K562 (cell line): ENCODE measurements at places on chromosomes 2 and 18.

DNA sequence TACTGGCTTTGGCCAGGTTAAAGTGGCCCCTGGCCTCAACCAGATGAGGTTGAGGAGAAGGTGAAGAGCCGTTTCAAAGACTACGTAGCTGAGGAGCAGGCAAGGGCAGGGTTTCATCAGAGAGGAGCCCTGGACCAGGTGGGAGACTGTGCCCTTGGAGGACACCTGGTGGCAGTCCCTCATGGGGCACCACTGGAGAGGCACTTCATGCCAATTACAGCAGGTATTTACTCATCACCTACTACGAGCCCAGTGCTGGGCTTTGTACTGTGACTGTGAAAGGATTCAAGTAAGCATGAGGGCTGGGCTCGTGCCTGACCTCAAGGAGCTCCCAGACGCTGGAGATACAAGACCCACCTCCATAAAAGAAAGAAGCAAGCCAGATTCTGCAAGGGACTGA lies 37.6 kb downstream of the SMAD7 start:
- DNase-seq, result no peak

DNA sequence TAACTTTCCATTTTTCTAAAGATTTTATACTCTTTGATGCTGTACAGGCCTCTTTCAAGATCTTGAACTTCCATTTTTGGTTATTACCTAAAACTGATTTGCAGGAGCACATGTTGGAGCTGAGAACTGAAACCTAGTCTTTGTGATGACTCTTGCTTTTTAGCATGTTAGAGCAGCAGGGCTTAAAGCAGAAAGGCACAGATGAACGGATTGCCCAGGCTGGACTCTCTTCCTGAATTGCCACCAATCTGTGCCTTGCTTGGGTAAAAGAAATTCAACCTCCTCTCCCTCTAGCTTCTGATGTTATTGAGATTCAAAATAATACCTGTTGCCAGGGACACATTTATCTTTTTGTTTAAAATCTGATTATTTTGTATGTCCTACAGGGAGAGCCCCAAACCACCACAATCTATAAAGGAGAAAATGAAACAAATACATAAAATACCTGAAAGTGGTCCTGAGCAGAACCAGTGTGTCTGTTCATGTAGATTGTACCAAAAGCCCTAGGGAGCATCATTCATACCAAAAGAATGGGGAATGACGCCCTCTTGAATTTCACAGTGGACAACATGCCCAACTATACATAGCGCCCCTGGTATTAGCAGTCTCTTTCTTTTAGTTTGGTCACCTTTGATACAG lies 277.0 kb upstream of the MAP2 start:
- no peak for DNase-seq

DNA sequence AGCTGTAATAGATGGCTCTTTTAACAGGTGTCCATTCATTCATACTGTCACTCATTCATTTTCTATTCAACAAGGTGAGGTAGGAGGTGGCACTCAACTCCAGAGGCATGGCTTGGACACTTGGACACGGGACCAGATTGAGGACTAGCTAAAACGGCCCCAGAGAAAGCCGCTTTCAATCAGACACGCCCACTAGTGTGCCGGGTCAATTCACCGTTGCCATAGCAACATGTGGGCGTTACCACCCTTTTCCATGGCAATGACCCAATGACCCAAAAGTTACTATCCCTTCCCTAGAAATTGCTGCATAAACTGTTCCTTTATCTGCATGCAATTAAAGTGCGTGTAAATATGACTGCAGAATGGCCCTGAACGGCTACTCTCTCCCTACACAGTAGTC lies 49.2 kb upstream of the LGALSL start:
- peak; percentile 49 for DNase-seq

- no peak for DNase-seq
These were observed 333.3 kb upstream of the ACVR2A start for GRCh38 chr2:147511491-147511948.

DNA sequence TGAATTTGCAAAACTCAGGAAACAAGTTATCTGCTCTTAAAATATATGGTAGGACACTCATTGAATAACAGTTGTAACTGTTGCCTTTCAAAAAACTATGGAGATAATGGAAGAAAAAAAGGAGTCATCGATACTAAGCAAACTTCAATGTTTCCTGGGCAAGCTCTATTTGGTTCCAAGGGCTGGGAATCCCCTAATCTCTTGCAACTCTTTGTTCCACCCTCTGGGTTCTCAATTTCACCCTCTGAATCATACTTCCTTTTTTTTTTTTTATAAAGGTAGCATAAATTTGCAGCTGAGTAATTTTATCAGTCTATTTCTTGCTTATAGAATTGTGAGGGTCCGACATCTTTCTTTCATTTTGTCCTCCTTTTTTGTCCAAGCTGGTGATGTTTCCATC lies 36.7 kb downstream of the SLC9A4 start:
- DNase-seq, result no peak

DNA sequence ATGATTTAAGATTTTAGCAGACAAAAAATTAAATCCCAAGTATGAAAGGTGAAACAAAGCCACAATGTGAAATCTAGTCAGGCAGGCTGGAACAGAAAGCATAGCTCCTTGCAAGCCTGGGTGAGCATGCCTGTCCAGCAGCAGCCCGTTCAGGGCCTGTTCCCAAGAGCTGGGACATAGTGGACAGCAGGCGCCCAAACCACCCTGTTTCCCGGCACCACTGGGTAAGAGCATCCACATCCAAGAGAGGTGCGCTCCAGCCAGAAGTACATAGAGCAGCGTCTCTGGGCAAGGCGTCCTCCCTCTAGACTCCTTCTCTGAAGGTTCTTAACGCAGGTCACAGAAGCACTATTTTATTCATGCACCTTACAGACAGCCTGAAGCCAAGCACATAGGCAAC lies 80.8 kb downstream of the DNER start:
- DNase-seq, result no peak

- DNase-seq, result no peak
These were observed 99.4 kb upstream of the MYCN start for GRCh38 chr2:15840969-15841368.

DNA sequence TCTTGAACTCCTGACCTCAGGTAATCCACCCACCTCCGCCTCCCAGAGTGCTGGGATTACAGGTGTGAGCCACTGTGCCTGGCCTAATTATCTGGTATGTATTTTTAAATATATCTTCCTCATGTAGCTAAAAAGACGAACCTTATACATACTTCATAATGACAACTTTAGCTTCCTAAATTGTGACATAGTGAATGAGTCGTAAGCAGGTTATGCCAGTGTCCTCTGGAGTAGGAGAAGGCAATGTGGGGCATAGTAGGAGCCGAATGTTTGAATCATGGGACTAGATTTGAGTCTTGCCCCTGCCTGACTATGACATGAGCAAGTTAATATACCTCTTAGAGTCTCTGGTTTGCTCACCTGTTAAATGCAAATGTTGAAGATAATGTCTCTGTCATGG lies 95.8 kb upstream of the FOSL2 start:
- DNase-seq, result no peak

GRCh38 chr18:36295880-36296301 lies 1.6 kb upstream of the FHOD3 start:
- DNase-seq, result no peak

DNA sequence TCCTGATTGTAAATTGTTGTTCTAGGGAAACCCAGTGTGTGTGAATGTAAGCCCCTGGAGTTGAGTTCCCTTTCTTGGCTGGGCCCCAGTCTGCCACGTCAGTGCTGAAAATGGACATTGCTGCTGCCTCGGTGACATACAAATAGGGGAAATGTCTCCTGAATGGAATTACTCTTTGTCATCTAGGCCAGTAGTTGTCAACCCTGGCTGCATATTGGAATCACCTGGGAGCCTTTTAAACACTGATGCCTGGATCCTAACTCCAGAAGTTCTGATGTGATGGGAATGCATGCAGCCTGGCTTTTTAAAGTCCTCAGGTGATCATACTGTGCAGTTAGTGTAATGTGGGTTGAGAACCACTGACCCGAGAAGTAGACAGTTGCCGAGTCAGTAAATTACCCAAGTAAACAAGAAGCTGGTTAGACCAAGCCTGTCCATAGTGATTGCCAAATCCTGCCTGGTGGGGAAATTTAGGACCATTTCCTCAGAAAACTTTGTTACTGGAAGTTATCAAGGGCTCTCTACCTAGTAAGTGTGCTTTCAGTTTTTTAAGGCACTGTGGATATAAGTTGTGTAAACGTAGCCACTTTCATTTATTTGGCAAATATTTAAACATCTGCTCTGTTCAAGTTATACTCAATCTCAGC lies 27.6 kb upstream of the IL1R1 start:
- no peak for DNase-seq

- DNase-seq, result no peak
These were observed 91.7 kb downstream of the GCA start for GRCh38 chr2:162435676-162436075.

DNA sequence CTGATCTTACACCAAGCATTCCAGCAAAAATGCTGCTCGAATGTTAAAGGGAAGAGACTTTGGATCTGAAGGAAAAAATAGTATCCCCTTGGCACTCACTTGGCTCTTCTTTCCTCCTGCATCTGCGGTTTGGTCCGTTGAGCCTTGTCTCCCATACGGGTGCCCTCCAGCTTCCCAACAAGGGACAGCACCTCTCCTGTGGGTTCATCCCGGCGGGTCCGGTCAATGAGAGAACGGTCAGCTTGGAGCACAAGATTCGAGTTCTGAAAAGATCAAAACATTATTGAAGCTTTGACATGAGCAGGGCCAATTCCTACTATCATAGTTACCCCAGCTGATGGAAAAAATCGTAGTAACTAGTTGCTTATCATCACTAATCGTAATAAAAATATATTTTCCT lies 740 bp downstream of the SNRNP200 start:
- DNase-seq, result no peak

- DNase-seq, result no peak
These were observed 21.8 kb upstream of the GLS start for GRCh38 chr2:190858817-190859216.

DNA sequence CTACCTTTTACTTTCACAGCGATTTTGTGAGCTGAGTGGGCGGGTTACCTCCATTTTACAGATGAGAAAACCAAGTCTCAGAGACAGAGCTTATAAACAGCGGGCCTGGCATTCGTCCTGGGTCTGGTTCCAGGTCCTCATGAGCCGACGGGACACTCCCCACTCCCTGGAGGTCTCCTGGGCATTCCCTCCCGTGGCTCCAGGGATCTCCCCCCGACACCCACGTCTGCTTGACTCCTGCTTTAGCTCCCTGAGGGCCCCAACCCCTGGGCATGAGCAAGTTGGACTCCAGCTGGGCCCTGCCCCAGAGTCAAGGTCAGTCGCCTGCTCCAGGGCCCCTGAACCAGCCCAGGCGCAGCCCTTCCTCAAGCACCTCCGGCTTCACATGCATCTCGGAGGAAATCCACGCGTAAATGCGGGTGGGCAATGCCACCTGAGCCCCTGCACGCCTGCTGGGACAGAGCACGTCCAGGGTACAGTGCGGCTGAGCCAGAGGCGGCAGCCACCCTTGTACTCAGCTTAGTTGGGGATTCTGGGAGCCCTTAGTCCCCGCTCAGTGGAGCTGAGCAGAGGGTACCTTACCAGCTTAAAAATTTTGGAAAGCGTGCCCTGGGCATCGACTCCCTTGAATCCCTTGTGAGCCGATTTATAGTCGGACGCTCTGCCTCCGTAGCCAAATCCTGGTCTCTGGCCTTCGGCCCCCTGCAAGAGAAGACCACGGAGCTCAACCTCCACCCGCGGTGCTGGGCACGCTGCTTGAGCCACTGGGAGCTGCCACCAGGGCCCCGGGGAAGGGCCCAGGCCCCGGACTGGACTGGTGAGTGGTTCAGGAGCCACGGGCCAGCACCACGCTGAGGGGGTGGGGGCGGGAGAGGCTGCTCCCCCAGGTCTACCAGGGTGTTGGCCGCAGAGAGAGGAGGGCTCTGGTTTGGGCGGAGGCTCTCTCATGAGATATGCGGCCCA lies 148.1 kb downstream of the MBP start:
- no peak for DNase-seq

DNA sequence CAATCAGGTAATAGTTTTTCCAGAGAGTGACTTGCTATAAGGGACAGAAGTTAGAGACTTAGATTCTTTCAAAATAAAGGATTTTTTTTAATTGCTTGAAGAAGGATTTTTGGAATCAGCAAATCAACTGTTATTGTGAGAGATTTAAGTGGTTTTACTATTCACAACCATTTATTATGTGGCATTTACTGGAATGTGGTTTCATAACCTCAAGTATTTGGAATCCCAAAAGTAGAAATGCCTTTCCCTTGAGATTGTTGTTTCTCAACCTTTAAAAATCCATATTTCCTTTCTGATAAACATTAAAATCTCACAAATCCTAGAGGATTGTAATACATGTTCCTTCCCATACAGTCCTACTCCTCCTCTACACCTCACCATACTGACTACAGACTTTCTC lies 5.0 kb downstream of the TANK start:
- no peak for DNase-seq

- no peak for DNase-seq
These were observed 19.7 kb downstream of the GNLY start for GRCh38 chr2:85713836-85714235.

- DNase-seq, result no peak
These were observed 21.5 kb downstream of the KLF7 start for GRCh38 chr2:207144173-207144785.

DNA sequence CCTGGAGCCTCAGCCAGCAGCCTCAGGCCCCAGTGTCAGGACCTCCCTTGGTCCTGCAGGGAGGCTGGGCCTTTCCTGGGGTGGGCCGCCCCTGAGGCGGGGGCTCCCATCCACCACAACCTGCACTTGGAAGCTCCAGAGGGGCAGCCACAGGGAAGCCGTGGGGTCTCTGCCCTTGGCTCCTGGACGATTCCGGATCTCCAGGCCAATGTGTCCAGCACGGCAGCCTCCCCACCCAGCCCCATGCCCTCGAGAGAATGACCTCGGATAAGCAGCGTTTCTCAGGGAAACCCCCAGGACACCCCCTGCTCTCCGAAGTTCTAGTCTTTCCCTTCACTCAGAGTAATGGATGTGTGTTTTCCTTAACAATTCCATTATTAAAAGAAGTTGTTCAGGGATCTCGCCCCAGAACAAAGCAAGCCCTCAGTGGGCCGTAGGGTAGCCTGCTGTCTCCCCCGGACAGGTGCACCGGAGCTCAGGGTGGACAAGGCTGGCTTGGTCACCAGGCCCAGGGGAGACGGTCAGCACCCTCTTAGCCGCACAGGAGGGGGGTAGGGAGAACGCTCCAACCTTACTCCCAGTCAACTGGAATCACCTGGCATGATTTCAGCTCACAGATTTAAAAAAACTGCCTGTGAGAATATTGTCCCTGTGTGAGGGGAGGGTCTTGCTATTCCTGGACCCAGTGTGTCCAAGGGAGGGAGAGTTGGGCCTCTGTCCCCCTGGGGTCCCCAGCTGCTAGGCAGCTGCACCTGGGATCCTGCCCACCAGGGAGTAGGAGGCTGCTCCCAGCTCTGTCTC lies 72.2 kb upstream of the OTOS start:
- no peak for DNase-seq

DNA sequence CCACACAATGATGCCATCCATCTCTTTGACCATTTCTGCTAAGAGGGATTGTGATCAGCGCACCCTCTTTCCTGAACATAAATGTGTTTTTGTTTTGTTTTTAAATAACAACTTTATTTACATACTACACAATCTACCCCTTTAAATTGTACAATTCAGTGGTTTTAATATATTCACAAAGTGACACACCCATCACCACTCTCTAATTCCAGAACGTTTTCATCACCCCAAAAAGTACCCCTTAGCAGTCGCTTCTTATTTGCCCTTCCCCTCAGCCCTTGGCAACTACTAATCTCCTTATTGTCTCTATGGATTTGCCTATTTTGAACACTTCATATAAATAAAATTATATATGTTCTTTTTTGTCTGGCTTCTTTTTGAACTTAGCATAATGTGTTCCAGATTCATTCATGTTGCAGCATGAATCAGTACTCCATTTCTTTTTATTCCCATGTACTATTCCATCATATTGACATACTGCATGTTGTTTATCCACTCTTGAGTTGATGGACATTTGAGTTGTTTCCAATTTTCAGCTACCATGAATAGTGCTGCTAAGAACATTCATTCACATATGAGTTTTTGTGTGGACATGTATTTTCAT lies 150.9 kb upstream of the NABP1 start:
- no peak for DNase-seq
